ENCODE measurements at places on chromosomes 5 and 9.

GRCh38 chr5:39376293-39376714 lies 12.0 kb upstream of the C9 start:
- no peak for DNase-seq

- DNase-seq = no peak
Measured at GRCh38 chr9:77751341-77752091, 103.4 kb upstream of the GNA14 start.

- no peak for DNase-seq
Measured at GRCh38 chr5:74141053-74141452, 499.5 kb downstream of the ENC1 start.

DNA sequence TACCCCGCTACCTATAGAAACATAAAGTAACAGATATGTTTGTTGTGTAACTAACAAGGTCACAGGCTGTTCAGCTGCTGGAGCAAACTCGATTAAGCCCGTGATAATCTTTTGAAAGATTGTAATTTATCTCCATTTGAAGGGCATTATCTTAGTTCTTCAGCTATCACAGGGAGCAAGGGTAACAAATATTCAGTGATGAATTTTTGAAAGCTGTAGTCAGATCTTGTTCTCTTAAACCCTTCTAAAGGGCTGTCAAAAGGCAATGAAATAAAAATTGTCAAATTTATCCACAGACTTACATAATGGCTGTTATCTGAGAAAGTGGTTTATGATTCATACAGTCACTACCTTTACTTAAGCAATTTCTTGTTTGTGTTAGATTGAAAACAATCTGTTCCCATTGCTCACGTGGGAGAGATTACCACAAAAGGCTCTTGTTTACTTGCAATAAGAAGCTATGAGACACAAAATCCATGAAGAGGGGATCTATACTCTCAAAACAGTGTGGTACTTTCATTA lies 78.3 kb upstream of the ZNF608 start:
- no peak for DNase-seq

GRCh38 chr5:73630765-73631164 lies 4.8 kb downstream of the ARHGEF28 start:
- no peak for DNase-seq

DNA sequence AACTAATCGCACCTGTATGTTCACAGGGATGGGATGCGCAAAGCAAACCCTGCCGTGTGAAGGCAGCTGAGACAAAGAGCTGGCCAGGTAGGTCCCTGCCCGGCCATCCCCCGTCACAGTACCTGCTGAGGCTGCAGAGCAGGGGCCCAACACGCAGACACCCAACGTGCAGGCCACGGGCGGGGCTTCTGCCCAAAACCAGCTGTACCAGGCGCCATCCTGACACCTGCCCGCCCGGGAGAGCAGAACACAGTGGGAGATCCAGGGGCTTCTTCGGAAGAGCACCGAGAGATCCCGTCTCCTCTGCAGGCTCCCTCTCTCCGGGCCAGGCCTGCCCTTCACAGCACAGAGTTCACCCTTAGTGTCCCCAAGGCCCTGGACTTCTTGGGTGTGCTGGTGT lies 28.4 kb downstream of the ABO start:
- no peak for DNase-seq

GRCh38 chr5:147484708-147485020 lies 25.2 kb downstream of the DPYSL3 start:
- DNase-seq = no peak

DNA sequence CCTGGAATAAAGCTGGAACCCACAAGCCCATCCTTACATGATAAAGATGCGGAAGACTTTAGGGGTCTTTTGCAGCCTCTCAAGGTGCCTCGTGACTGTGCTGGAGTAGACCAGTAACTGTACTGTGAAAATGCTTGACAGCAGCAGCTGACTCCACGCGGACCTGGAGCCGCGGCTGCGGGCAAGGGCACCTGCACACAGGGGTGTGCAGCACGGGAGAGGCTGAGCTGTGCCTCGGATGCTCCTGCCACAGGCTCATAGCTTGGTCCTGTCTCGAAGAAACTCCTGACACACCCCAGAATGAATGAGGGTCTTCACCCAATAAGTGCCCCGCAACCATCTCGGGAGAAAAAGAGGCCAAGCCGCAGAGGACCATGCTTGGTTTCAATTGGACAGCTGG lies 40.3 kb upstream of the CEP72 start:
- DNase-seq = no peak

DNA sequence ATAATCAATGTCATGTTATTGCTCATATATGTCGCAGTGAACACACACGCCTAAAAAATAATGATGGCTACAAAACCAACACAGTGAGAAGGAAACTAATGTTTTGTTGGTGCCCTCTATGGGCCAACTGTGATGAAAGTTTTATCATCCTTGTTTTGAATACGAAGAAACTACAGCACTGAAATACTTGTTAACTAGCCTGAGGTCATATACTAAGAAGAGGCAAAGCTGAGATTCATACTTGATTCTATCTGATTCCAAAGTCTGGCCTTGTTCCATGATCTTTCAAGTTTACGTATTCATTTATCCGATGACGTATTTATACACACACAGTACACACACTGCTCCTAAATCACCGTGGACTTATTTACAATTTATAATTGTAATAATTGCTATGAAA lies 16.1 kb upstream of the DRD1 start:
- no peak for DNase-seq

GRCh38 chr5:61100437-61100836 lies 61.8 kb downstream of the SMIM15 start:
- DNase-seq = no peak

DNA sequence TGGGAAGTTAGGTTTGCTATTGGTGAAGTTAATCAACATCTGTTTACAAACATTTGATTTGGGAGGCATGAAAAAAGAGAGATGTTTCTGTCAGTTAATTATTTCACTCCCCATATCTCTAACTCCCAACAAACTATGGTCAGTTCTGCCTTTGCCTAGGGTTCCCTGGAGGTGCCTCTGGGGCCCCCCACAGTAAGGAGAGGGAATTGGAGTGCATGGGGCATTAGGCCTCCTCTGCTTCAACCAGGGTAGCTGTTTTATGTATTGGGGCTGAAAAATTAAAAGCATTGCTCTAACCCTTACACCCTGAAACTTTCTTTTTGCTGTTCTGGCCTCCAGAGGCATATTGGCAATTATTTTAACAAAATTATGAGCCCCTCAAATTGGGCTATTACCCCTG lies 32.3 kb downstream of the RUSC2 start:
- DNase-seq = no peak

GRCh38 chr5:159097784-159098602 lies 1.7 kb downstream of the EBF1 start:
- DNase-seq = no peak

DNA sequence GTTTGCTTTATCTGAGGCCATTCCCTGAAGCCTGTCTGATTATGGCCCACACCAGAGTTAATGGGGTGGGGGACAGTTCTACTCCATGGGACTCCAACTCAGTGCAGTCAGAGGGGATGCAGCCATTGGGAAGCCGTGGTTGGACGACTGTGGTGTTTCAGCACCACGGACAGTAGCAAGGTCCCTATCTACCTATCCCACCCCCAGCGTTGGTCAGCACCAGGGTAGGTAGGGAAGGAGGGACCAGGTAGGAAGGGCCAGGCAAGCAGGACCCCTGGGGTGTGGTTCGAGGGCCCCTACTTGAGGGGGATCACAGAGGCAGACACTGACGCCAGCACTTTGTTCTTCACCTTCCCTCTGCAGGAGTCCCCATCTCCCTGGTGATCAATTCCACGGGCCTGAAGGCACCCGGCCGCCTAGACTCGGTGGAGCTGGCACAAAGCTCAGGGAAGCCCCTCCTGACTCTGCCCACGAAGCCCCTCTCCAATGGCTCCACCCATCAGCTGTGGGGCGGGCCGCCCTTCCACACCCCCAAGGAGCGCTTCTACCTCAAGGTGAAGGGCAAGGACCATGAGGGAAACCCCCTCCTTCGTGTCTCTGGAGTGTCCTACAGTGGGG lies 33.2 kb downstream of the HMCN2 start:
- no peak for DNase-seq

DNA sequence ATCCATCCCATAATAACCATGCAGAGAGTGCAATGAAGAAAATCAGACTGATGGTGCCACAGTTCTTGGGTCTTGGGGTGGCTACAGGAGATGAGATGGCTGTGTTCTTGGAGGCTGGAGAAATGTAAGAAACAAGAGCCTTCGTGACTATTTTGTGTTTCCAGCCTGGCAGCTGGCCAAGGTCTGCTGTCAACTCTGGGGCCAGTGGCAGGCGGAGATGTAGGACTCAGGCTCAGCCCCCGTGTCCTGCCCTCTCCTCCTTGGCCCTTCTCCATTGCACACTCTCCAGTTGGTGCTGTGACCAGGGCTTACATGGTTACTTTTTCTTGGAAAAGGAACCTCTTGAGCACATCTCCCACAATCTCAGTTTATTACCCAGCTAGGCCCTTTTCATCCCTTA lies 235.4 kb downstream of the DMRT2 start:
- DNase-seq = no peak

DNA sequence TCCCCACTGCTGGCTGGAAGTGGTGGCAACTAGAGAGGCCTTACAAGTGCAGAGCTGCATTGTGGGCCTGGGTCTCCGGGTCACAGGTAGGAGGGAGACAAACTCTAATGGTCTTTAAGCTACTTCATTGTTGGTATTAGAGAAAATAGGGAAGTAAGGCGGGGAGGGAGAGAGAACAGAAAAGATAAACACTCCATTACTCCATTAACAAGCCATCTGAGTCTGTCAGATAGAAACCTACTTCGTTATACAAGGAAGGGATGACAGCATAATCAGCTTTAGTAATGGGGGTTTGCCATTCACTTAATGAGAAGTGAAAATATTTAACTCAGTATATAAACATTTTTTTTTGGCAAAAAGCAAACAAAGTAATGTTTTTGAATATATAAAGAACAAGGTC lies 107.4 kb downstream of the TLE1 start:
- no peak for DNase-seq

- no peak for DNase-seq
Measured at GRCh38 chr5:178667688-178668087, 40.8 kb upstream of the CLK4 start.

- no peak for DNase-seq
Measured at GRCh38 chr5:15808577-15808976, 308.6 kb downstream of the FBXL7 start.

GRCh38 chr5:10995891-10996290 lies 234.9 kb upstream of the DAP start:
- no peak for DNase-seq

DNA sequence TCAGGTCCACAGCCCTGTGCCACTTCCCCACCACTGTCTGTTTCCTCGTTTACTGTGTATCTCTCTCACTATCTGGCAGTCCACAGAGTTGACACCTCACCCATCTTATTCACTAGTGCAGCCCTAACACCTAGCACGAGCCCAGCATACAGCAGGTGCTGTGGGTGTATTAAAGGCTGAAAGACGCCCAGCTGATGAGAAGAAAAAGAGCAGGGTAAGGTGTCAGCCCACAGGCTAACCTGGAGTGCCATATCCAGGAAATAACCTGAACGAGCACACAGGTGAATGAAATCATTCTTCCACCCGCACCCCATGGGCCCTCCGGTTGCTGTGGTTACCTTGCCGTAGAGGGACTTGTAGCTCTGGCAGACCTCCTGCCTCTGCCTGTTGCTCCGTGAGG lies 18.6 kb downstream of the ANXA6 start:
- no peak for DNase-seq

- no peak for DNase-seq
Measured at GRCh38 chr5:59538750-59539121, 354.8 kb downstream of the PDE4D start.

DNA sequence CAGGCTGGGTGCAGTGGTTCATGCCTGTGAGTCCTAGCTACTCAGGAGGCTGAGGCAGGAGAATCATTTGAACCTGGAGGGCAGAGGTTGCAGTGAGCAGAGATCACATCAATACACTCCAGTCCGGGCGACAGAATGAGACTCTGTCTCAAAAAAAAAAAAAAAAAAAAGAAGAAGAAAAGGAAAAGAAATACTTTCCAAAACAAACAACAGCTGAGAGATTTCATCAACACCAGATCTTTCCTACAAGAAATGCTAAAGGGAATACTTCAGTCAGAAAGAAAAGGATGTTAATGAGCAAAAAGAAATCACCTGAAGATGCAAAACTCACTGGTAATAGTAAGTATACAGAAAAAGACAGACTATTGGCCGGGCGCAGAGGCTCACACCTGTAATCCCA lies 8.4 kb downstream of the CCIN start:
- DNase-seq = no peak

DNA sequence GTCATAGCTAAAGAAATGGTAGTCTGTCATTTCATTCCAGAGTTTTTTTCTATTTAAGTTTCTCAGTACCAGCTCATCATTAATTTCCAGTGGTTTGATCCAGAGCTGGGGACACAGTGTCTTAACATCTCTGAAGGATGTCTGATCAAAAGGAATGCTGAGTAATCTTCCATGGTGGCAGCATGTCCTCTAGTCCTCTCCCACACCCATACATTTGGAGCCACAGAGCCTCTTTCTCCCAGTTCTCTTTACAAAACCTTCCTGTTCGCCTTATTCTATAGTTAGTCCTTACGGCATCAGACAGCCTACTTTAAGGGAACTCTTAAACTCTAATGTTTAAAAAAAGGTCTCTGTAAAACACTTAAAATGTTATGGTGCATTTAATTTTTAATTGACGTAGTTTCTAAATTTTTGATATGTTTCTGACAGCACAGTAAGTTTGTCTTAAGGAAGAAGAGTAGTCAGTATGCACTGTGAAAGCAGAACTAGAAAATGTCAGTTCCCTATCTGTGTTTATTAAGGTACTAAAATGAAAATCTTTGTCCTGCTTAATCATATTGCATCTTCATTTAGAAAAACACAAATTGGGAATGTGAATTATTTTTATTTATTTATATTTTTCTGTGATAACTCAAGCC lies 96.8 kb downstream of the INIP start:
- no peak for DNase-seq

- DNase-seq = no peak
Measured at GRCh38 chr5:74502479-74502950, 138.0 kb downstream of the ENC1 start.

DNA sequence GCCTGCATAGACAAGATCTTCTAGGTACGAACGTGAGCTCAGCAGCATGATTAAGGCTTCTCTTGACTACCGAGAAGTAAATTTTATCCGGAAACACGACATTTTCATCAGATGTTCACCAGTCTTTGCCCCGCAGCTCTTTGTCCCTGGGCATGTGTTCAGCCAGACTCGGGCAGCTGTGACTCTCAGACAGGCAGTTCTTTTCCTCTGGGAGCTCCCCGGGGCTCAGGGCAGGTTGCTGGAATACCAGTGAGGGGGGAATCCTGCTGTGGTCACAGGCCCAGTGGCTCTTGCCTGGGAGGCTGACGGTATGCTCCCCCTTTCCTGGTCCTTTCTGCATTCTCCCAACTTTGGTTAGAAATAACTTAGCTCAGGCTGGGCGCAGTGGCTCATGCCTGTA lies 186.1 kb downstream of the GNA14 start:
- no peak for DNase-seq

- DNase-seq = no peak
Measured at GRCh38 chr9:77871483-77871882, 160.1 kb downstream of the GNAQ start.

DNA sequence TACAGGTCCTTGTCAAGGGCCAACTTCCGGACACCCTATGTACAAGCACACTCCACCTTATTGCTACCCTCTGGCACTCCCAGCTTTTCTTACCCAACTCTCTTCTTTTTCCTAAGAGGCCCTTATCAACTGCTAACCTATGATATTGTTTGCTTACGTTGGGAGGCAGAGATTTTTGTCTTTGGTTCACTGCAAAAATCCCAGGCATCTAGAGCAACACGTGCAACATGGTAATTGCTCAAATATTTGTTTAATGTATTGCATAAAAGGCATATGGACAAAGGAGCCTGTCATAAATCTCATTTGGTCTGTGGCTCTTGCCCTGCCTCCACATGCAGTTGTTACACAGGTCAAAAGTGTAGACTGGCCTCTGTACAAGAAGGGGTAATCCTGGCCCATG lies 35.8 kb upstream of the ATP10B start:
- no peak for DNase-seq

Measured in cerebellar nuclear complex (tissue), 1 donor.